GM12891 (cell line): ENCODE measurements at places on chromosomes 16 and 17.
A peak's percentile ranks its signal among the peaks of the same experiment; 100 is the strongest.

DNA sequence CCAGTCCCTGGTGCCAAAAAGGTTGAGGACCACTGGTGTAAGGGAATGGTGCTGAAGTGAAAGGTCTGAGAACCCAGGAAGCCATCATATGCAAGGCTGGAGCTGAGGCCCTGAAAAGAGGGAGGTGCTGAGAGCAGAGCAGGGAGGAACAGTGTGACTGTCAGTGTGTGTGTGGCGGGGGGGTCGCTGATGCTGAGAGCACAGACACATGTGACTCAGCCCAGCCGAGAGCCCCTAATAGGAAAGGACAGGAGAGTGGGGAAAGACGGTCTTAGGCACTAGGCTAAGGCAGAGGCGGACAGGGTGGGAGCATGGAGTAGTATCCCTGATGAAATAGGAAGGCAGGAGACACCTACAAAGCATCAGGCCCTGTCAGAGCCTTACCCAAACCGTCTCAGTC, 1.2 kb downstream of the B9D1 start:
- DNase-seq: no peak

DNA sequence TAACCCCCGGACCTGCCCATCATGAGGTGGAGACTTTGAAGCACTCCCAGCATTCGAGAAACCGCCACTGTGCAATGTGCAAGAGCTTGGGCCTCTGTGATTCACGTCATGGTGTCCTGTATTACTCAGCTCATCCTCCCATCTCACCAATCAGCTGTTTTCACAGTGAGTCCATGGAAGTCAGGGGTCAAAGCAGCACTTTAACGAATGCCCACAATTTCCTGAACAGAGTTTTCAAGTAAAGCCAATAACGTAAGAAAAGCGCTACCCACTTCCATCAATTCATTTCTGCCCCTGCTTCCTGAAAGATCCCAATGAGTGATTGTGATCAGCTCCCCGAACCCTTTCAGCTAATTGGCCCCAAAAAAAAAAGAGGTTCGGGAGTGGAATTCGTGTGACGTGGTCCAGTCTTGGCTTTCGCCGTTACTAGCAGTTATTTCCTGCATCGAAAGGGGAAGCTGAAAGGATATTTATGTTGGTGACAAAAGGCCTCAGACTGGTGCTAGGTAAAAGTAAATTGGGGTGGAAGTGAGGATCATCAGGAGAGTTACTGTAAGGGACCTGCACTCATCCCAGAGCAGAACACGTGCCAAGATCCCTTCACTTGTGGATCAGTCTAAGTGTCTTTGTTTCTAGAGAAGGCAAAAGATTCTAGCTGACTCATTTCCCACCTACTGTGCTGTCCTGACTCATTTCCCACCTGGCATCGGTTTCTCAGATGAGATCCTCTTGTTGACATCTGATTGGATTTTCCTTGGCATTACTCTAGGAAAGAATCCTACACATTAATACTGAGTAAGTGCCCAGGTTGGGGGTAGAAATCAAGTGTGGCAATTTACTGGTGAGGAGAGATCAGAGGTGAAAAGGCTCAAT, 136.7 kb upstream of the NUDT7 start:
- DNase-seq: no peak

- no peak for DNase-seq
Observed at GRCh38 chr17:34306466-34306865, 12.8 kb upstream of the CCL8 start.

DNA sequence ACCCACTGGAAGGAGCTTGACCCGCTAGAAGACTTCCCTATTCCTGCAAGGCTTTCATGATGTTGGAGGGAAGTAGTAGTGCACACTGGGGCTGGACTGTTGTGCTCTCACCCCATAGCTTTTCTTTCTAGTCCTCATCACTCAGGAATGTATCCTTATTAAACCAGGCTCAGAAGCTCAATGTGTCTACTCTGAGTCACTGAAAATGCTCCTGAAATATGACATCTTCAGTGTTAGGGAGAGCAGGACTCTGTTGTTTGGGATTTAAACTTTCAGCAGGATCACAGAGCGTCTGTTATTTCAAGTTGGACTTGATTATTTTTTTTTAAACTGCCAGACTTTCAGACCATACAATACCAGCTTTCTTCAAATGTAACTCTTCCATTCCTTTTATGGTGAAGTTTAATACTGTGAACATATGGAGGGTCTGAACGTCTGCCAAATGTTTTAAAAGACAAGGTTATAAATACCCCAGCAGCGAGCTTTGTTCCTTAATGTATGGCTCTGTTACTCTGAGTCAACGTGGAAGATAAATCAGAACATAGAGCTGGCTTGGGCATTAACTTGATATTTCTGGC, 257.5 kb downstream of the CDH11 start:
- DNase-seq: no peak

GRCh38 chr16:84942786-84943185, 68.5 kb downstream of the ZDHHC7 start:
- DNase-seq: no peak

DNA sequence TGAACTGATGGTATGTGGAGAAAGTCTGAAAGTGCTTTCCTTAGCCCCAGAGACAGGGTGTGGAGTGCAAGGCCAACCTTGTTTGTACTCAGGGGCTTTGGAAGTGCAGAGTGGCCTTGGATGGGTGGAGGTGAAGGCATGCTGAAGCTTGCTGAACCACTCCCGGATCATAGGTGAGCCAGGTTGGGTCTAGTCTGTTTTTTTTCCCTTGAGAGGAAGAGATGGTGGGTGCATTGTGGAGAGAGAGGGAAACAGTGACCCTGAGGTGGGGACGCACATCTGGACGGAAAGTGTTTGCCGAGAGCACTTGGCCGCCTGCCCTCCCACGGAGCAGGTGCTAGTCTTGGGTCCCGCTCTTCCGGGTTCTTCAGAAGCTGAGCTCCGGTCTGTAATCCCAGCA, 12.5 kb downstream of the ABAT start:
- DNase-seq: no peak

- DNase-seq: no peak
Observed at GRCh38 chr17:31511195-31511578, 119.7 kb downstream of the RAB11FIP4 start.

DNA sequence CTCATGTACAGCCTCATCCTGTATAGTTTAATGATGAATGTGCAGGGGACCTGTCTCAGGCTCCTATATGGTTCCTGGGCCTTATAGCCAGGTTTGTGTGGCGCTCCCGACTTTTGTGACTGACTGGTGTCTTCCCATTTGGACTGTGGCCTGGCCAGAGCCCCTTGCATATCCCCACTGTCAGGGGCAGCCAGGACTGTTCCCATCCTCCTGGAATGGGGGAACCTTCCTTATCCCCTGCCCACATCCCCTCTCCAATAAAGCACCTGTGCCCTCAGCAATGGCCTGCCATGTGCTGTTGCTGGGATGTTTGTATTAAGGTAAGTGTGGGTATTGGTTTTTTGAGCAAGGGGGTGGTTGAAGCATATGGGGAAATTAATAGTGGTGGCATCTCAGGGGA, 2.6 kb downstream of the B3GNT9 start:
- DNase-seq: no peak

- DNase-seq: no peak
Observed at GRCh38 chr17:40447148-40447644, 3.9 kb downstream of the IGFBP4 start.

DNA sequence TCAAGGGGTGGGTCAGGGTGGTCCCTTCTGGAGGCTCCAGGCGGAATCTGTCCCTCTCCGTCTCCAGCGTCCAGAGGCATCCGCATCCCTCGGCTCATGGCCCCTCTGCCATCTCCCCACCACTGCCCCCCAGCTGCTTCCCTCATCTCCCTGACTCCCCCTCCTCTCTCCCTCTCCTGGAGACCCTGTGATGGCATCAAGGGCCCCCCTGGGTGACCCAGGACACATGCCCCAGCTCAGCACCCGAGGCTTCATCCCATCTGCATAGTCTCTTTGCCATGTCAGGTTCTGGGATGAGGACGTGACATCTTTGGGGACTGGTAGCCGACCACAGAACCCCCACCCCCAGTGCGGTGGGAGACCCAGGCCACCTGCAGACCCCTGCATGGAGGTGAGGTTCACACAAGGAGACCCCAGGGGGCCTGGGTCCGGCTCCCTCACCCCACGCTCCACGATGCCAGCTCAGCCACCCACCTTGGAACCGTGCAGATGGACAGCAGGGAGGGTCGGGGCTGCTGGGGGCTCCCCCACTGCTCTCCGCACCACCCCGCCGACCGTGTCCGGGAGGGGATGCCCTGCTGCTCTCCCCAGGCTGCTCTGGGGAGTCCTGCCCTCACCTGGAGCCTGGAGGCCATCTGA, 3.8 kb downstream of the SECTM1 start:
- DNase-seq: no peak

DNA sequence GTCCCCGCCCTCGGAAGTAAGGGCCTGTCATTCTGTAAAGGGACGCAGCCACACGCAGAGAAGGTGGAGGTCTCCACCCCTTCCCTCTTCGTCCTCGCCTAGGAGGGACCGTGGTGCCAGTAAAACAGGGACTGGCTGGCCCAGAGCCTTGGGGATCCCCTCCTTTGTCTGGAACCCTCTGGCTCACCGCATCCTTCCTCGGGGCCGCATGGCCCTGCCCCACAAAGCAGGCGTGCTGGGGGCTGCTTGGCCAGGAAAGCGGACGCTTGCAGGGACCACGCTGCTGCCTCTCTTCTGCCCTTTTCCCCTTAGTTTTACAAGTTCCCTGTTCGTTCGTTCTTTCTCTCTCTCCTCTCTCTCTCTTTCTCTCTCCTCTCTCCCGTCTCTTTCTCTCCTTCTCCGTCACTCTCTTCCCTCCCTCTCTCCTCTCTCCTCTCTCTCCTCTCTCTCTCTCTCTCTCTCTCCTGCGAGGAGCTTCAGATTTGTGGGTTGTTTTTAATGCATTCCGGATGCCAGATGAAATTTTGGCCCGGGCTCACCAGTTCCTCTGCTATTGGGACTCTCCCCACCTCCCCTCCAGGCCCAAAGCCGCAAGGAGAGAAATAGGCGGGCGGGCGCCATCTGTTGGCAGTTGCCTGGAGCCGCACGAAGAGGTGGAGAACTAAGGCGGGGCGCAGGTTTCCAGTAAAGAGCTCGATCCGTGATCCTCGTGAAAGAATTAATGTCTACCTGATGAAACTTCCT, 35.1 kb upstream of the CDRT4 start:
- peak; percentile 60 for DNase-seq

DNA sequence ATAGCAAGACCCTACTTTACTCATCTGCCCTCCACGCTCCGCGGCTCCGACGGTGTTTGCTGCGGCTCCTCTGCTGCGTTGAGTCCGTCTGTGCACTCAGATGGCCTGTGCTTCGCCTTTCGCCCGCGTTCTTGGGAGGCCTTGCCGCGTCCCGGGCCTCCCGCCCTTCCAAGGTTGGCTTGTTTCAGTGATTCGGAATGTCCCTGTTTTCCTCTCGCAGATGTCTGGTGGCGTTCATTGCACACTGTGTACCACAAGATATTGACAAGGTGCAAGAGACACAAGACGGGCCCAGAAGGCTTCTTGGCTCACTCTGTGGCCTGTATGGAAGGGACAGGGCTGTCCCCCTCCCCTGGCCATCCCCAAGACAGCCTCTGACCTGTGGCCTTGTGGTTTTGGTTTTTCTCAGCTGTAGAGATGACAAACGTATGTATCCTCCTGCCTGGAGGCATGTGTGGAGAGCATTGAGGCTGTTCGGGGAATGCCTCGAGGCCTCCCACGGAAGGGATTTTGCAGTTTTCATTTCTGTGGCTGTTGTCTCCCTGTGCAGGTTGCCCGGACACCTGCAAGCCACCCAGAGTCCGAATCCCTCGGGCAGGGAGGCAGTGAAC, 15.4 kb downstream of the MGRN1 start:
- no peak for DNase-seq

- DNase-seq: peak; percentile 34
Observed at GRCh38 chr17:64028874-64029464, 8.5 kb upstream of the ICAM2 start.

DNA sequence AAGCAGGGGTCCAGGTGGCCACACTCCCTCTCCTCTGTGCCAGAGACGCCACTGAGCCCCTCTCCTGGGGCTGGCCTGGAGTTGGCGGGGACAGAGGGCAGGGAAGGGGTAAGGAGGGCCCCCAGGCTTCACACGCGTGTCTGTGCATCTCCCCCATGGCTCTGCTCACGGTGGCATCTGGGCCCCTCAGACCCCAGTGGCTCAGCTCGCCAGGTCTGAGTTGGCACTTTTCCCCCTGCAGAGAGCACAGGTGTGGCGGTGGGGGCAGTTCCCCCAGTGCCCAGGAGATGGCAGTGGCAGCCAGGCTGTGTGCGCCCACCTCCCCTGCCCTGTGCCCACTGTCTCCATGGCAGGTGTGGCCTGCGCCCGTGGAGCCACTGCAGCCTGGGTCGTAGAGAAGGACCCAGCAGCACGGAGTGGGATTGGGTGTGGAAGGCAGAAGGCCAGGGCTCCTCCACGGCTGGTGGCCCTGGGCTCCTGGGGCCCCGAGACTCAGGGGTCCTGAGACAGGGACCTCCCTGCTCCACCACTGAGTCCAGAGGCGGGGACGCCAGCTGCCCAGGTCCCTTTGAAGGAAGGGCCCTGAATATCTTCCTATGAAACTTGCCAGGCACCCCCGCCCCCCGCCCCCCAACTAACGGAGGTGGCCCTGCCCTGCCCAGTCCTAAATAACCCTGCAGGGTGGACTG, 4.3 kb upstream of the APRT start:
- peak; percentile 64 for DNase-seq

DNA sequence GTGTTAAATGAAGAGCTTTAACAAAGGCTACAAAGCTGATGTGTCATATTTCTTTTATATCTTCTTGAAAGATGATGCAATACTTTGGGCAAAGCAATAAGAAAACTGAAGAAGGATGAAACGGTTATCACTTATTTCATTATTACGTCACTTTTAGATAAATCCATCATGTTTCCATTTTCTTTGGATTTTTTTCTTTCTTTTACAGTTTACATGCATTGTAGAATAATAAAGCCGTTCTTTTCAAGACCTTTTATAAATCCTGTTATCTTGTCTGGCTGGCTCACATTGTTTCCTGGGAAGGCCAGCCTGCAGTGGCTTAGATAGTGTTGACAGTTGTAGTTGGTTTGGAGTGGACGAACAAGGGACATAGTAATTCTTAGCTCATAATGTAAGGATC, 28.9 kb downstream of the TANC2 start:
- no peak for DNase-seq

GRCh38 chr16:8720080-8720966, 45.9 kb downstream of the ABAT start:
- DNase-seq: peak; percentile 37

- no peak for DNase-seq
Observed at GRCh38 chr17:78042542-78042941, 84.0 kb downstream of the TNRC6C start.

DNA sequence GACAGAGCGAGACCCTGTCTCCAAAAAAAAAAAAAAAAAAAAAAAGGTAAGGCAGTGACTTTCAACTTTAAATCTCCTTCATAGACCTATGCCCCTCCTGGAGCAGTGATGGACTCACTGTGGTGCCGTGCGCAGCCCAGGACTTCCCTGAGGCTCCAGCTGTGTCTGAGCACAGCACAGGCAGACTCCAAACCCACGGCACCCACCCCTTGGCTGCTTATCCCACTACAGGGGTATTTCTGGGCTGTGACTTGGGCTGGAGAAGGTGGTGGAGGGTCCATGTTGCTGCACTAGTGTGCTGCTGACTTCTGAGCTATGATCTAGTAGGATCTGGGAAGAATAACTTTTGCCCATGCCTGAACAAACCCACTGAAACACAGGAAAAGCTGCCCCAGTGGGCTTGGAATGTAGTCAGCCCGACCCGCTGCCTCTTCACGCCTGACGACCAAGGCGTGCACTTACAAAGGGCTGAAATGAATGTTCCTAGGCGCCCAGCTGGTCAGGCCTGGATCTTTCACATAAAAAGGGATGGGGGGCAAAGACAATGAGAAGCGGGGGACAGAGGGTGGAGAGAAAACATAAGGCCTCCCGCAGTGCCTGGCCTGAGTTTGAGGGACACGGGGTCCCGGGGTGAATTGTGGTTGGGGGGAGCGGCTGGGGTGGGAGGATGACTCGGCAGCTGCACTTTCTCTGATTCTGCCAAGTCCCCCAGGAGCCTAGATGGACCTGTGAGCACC, 83.0 kb downstream of the IRF8 start:
- DNase-seq: no peak

GRCh38 chr17:32609085-32609484, 122.3 kb downstream of the CDK5R1 start:
- DNase-seq: peak; percentile 25
